Renal cortical epithelial cell (primary cell): ENCODE measurements at places on chromosomes 2 and 18.
A peak's percentile ranks its signal among the peaks of the same experiment; 100 is the strongest.

DNA sequence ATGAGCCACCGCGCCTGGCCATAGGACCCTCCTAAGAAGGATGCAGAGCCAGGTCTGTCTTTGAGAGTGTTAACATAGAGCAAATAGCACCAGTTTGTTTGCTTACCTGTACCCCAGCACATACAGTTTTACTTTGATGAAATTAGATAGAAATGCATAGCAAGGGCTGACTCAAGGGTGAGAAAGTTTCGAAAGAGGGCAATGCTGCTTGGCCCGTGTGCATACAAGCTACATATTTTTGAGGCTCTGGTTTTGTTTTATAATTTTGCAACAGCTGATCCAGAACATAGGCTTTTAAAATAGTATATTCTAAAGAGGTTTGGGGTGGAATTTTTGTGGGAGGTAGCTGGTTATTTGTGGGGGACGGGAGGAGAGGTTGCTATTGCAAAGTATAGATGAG lies 151.7 kb downstream of the MCFD2 start:
- DNase-seq = no peak

DNA sequence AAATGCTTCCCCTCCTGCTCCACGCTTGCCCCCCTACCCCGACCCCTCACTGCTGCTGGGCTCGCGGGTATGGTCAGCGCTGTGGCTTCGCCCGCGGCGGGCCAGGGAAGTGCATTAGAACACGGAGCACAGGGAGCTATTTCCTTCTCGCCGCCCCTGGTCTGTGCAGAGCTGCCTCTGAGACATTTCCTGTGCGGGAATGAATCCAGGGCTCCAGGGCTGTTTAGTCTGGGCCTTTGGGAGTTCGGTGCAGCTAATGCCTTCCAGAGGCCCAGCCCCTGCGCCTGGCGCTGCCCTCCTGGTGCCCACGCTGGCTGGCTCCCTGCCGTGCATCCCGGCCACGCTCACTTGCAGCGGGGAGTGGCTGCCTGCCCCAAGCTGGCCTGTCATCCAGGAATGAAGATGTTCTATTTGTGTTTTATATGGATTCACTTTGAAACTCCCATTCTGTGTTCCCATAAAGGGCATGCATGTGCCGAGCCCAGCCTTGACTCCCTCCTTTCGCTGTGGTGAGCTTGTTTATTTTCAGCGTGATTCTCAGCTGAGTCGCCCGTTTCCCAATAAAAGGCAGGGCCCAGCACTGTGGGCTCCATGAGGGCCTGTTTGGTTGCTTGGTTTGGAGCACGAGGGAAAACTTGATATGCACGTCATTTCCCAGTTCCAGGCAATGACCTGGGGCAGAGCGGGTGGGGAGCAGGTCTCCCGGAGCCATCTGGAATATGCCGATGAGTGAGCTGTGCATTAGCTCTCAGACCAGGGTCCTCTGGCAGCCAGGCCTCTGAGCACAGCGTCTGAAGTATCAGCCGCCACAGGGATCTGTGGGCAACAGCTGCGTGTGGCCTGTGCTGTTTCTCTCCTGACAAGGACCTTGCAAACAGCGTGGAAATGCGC lies 42.7 kb downstream of the SH3RF3 start:
- DNase-seq = no peak

DNA sequence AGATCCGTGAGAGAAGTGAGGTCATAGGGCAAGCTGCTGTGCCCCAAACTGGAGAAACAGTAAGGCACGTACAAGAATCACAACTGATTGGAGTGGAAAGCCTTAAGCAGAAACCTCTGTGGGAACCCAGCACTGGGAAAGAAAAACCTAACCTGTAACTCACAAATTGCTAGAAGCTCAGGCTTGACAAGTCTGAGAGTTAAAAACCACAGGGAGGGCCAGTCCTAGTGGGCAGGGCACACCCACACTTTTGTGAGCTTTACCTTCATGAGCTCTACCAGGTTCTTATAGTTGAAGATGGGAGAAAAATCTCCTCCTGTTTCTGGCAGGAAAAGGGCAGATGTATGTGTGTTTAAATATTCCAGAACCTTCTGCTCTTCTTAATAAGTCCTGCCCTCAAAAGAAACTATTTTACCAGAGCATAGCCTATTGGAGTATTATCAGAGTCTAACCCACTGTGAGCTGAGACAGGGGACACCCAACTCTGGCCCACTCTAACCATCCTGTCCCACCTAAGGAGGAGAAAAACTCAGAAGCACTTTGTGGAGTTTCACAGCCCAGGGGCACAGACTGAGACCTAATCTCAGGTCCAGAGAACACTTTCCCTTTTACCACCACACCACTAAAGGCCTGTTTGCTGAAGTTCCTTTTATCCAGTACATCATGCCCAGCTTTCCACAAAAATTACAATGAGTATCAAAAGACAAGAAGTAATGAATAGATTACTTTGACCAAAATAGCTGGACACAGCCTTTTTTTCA lies 1265.7 kb upstream of the CHAC2 start:
- peak; percentile 2 for DNase-seq

DNA sequence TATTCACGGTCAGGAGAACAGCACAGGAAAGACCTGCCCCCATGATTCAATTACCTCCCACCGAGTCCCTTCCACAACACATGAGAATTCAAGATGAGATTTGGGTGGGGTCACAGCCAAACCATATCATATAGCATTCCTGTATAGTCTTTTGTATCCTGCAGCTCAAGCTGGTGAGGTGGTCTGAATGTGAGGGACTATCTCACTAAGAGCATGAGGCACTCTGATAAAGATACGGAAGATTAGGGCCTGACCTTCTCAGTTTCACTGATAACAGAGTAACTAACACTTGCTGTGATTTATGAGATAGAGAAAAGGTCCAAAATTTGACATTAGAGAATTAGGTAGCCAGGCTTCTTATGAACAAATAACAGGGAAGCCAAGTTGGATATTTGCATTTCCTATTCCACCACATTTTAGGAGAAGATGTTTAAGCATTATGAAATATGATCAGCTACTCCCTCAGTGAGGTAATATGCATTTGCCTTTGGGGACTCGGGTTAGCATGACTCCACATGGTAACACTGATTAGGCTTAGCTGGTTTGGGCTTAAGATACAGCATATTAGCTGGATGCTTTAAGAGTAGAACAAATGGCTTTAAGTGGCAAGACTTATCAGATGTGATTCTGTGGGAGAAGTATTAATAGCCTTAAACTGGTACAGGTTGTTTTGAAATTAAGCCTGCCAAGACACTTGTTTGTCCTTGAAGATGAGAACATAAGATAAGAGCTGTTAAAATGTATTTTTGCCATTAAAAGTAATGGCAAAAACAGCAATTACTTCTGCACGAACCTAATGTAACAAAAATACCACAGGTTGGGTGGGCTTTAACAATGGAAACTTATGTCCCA lies 106.9 kb upstream of the MSTN start:
- no peak for DNase-seq

DNA sequence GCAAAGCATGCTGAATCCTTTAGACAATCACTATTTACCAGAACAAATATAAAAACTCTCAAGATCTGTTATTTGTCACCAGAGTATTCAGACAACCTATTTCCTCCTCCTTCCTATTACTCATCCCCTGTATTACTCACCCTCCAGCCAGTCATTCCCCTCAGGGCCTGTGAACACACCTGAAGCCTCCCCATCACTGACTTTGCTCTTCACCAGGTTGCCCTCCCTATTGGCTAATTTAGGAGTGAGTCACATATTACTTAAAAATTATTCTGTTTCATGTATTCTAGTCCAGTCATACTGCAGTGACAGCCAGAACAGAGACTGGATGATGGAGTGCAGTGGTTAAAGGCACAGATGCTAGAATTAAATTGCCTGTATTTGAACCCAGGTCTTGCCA lies 3.7 kb upstream of the ATG16L1 start:
- peak; percentile 93 for DNase-seq

GRCh38 chr2:231378026-231378722 lies 17.3 kb upstream of the B3GNT7 start:
- no peak for DNase-seq

DNA sequence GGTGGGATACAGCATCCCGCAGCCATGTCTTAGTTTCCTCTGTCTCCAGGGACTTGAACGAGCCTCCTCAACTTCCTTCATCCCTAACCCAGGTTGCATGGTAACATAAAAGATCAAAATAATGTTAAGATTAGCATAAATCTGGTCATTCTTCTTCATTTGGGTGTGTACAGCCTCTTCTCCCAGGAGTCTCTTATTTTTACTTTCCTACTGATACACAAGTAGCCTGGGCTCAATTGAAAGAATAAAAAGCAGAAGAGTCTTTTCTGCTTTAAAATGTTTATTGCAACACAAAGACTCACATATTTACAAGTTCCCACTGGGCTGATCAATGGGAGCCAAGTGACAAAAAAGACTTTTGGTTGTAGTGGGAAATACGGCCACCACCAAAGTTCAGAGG lies 137.9 kb upstream of the PID1 start:
- DNase-seq = no peak

- DNase-seq = no peak
These were observed 5.8 kb upstream of the CNDP1 start for GRCh38 chr18:74528478-74528877.

DNA sequence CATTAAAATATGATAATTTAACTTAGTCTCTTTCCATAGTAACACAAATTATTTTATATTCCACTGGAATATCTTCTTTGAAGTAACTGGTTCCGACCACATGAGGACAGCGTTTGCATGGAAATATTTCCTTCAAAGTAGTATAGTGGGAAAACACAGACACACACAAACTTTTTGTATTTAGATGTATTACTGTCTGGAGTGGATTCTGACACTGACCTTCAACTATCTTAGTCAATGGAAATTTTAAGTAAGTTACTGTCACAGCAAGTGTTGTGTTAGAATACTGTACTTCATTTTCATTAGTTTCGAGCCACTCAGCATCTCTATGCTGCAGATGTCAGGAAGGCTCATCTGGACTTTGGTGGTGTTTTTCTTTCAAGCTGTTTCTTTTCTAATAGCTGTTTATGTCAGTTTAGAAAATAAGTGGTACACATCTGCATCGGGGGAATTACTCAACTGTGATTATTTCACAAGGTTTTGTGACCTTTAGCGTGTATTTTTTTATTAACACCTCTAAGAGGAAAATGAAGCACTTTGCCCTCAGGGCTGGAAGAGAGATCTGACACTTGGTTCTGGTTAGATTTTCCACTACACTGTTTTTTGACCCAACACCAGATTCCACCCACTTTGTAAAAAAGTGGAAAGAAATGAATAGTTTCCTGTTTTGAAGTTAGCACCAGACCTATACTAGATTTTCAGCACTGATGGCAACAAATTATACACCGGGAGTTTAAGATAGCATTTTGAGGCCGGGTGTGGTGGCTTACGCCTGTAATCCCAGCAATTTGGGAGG lies 18.9 kb upstream of the THOC1 start:
- DNase-seq = peak; percentile 35

DNA sequence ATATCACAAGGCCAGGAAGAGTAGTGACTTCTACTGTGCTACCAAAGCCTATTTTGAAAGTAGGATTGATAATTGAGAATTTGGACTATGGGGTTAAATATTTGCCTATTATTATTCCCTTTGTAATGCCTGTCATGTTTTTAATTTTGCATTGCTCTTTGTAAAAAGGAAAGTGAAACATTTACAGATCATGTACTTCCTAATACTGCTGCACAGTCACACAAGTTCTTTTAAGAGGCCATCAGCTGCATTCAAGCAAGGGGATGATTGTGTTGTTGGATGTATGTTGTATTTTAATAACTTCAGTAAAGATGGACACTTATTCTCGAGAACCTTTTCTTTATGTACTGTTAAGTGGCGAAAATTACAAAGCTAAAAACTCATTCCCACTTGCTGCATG lies 70.1 kb downstream of the PLEKHA3 start:
- DNase-seq = no peak

DNA sequence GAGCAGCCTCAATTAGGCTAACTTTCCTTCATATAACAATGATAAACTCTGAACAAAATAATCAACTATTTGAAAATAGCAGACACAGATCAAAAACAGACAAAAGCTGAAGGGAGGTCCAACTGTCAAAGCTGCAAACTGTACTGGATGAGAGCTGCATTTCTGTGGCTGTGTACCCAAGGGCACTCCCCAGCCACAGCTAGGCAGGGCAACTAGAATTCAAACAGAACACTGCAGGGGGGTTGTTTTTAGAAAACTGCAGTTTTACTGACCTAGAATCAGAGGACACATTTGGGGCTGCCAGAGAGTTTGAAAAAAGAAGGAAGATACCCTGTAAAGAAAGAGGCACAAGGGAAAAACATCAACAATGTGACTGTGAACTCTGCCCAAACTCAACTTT lies 56.8 kb downstream of the SMAD2 start:
- DNase-seq = no peak

DNA sequence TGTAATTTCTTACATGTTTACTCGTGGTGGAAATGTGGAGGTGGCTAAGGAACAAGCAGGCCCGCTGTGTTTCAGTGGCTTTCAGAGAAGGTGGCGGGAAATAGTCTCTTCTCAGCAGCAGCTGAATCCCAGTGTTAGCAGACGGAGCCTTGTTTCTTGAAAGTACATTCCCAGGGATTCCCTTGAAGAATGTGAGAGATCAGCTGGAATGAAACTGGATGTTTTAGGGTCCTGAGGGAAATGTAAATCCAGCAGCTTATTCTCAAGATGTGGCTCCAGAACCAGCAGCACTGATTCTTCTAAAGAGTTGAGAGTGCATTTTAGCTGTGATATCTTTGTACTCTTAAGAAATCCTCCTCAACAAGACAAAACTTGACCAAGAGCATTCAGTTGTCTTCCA lies 59.1 kb downstream of the CDC42EP3 start:
- no peak for DNase-seq

DNA sequence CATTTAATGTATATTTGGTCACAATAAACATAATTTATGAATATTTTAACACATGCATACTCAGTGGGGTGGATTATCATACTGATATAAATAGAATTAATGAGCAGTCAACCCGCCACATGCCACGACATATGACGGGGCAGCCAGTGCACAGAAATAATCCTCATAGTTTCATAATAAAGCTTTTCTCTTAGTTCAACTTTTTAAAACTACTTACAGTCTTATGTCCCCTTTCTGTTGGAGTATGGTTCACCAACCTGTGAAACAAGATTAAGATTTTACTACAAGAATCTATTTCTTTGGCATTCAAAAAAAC lies 75.6 kb upstream of the ETAA1 start:
- DNase-seq = no peak

GRCh38 chr2:13050764-13051163 lies 334.0 kb downstream of the TRIB2 start:
- DNase-seq = no peak

DNA sequence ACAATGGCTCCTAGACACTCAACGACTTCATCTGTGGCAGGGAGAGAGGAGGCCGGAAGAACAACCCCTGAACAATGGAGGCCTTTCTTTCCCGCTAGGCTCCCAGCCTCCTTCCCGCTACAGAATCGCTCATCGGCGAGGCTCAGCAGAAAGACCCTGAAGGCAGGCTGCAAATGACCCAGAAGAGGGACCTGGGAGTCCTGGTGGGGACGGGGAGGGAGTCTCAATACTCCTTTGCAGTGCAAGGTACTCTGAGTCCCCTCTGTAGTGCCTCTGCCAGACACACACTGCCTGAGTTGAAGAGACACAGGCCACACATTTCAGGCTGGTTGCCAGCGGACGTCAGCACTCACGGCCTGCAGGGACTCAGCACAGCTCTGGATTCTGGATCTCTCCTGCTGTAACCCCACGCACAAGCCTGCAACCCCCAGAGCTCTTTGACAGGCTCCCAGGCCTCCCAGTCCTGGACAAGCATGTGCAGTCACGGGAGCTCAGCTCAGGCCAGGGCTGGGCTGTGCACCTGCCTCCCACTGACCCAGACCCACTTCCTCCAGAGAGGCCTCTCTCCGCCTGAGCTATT lies 6.1 kb downstream of the GPR17 start:
- no peak for DNase-seq
